ENCODE measurements at places on chromosomes 4 and X.

GRCh38 chrX:9899640-9900111 lies 67.5 kb upstream of the CLDN34 start:
- DNase-seq, result no peak

- no peak for DNase-seq
Measured at GRCh38 chr4:119138046-119138445, 2.4 kb downstream of the MYOZ2 start.

- DNase-seq, result no peak
Measured at GRCh38 chr4:185405296-185405999, 8.8 kb downstream of the ANKRD37 start.

DNA sequence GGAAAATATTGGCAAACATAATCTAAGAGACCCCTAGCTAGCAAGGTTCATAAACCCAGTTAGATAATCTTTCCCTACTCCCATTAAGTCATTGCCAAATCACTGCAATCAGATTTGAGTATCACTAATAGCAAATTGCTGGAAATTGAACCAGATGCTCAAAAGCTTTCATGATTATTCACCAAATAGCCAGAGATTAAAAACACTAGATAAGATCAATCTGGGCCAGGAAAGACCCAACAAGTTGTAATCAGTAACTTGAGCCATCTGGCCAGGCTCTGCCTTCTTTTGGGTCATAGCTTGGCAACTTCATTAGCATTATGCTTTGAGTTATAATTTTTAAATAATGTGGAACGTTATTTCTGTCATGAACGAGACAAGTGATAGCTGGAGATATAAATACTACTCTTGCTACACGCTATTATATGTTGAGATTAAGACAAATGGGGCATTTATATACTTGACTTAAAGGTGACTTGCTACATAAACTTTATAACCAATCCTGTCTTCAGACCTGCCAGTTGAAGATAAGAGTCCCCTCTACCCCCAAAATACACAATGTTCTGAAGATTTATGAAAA lies 196.6 kb upstream of the EDNRA start:
- no peak for DNase-seq

DNA sequence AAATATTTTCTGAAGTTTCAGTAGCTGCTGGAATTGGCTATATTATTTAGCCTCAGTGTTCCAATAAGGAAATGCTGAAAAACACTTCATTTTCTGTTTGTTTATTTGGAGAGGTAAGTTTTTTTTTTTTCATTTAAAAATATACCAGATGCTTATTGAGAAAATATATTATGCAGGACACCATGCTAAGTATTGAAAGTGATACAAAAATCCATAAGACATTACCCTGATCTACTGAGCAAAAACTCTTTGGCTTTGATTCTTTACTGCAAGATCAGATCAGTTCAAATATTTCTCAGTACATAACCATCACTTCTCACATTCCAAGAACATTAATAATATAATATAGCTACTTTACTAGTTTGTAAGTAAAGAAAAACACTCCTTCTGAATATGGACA lies 123.4 kb upstream of the PACRGL start:
- DNase-seq, result no peak

DNA sequence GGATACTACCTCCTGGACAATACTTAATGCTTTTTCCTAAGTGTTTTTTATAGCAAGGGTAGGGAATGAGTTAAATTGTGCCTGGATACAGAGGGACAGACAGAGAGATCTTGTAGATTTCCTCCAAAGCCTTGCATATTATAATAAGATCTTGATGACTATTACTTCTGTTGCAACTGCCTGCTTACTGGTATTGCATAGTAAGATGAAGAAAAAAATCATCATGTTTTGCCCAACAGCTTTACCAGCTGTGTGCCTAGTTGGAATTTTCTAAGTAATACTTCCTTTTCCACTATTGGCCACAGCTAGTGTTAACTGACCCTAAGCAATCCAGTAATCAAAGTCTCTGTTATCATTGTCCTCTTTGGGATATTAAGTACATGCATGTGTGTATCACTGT lies 139.0 kb downstream of the DCK start:
- DNase-seq, result no peak

DNA sequence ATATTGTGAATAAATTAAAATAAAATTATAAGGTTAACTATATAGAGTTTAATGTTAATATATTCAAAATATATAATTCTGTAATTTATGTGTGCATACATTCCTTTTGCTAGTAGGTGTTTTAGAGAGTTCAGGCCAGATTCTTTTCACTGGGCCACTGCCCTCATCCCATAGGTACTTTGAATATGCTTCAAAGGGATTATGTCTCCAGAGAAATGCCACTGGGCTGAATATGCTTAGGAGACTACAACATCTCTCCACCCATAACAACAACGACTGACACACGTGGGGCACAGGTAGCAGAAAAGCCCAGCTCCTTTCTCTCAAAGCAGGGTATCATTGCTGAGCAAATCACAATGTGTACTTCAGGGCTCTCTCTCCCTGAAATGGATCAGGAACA lies 290.9 kb upstream of the TACR3 start:
- no peak for DNase-seq

- no peak for DNase-seq
Measured at GRCh38 chr4:108700081-108700757, 49.8 kb downstream of the OSTC start.

DNA sequence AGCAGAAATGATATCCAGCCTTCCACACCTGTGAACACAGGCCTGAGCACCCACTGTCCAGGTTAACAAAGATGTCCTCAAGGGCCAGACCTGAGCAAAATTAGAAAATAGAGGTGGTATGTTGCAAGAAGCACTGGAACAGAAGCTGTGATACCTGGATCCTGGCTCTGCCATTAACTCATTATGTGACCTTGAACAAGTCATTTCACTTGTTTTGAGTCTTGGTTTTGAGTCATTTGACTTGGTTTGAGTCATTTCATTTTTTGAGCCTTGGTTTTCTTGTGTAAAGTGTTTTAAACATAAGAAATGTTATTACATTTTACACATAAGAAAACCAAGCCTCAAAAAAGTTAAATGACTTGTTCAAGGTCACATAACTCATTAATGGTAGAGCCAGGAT lies 2.9 kb upstream of the NWD2 start:
- DNase-seq, result no peak

Data from LNCaP clone FGC (cell line).